Right renal cortex interstitium (tissue), 3 donors: ENCODE measurements at places on chromosomes 6 and 20.

GRCh38 chr20:42443200-42443599 lies 746.5 kb downstream of the PTPRT start:
- no peak for DNase-seq

DNA sequence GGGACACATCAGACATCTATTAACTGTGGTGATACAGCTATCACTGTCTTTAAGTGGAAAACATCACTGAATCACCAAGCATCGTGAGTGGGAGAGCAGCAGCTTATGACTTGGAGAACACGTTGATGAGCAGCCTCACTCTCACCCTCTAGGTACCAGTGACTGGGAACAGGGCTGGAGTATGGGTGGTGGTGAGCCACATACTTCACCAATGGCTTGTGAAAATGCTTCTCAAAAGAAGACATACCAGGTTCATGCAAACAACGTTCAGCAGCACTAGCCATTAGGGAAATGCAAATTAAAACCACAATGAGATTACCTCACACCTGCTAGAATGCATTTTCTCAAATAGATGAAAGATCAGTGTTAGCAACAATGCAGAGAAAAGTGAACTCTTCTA lies 25.3 kb downstream of the SNX5 start:
- DNase-seq: no peak

- no peak for DNase-seq
Observed at GRCh38 chr6:122145246-122145645, 254.2 kb upstream of the HSF2 start.

- no peak for DNase-seq
Observed at GRCh38 chr6:79810185-79810705, 137.1 kb downstream of the ELOVL4 start.

- no peak for DNase-seq
Observed at GRCh38 chr6:1416191-1416760, 26.9 kb downstream of the FOXF2 start.

GRCh38 chr6:73521351-73521985 lies 636 bp upstream of the EEF1A1 start:
- DNase-seq: no peak

- DNase-seq: no peak
Observed at GRCh38 chr6:33985313-33985751, 160.6 kb downstream of the GRM4 start.
